DMS79 treated with DMSO at 0.1 percent for 48 hours (cell line): ENCODE measurements at places on chromosomes 13 and 19.

DNA sequence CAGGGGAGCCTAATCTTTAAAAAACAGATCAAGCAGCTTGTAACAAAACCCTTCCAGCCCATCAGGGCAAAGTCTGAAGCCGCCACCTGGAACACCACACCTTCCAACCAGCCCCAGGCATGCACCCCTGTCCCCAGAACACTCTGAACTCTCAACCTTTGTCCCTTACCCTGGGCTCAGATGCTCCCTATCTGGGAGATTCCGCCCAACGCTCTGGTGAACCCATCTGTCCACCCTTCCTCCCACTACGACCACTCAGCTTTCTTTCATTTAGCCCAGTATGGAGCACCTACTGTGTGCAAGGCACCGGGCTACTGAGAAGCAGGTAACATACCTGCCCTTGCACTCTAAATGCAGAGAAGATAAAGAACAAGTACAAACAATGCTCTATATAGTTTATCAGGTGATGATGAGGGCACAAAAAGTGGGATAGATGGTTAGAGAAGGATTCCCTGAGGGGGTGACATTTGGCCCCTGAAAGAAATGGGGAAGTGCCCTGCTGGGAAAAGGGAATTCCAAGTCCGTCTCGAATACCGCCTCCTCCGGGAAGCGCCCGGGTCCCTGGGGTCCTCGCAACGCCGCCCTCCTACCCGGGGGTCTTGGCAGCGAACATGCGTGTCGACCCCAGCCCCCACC is 629 bp downstream of the PEPD start:
- no peak for DNase-seq

GRCh38 chr13:32430018-32430747 is 2.3 kb upstream of the N4BP2L1 start:
- no peak for DNase-seq

DNA sequence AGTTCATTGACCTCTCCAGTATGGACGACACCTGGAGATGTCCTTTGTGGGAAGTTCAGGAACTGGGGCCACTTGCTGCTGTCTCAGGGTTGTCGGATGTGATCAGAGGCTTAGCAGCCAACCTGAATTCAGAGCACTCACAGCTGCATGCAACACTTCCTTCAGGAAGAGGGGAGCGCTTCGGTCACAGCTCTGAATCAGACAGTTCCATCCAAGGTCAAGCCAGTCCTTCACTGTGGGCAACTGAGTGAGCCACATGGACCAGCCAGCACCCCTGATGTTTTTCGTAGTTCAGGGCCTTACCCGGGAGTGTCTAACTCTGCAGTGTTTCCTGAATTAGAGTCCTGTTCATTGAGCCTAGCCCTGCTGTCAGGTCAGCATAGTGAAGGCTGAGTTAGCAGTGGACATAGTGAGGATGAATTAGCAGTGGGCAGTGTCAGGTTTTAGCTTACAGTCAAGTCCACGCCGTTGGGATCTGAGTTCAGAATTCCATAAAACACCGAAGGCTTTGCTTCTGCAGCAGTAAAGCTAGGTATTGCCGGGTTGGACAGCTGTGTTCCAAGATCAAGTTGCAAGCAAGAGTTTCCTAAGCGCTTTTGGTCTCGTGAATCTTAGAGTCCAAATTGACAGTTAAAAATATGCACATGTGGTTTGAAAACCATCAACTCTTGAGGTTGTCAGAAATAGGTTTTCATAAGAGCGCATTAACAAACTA is 5.1 kb downstream of the ZNF555 start:
- no peak for DNase-seq

- peak; percentile 85 for DNase-seq
Measured at GRCh38 chr19:19628501-19629134, 598 bp upstream of the LPAR2 start.

DNA sequence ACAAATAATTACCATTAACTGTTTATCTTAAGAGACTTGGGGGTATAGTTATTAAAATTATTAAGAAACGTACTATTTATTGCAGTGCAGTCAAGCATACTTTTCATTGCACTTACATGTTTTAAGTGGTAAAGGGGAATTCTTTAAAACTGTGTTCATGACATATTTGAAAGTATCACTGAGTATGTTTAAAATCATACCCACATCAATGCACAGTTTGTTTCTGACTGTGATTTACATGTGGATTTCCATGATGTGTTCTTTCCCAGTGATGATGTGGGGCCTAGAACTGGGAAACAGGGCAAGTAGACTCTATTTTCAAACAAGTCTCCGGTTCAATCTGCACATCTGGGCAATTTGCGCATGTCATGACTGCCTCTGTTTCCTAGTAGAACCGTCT is 340.5 kb upstream of the OBI1 start:
- DNase-seq: no peak

GRCh38 chr13:44336934-44337333 is 36.7 kb upstream of the SERP2 start:
- no peak for DNase-seq

DNA sequence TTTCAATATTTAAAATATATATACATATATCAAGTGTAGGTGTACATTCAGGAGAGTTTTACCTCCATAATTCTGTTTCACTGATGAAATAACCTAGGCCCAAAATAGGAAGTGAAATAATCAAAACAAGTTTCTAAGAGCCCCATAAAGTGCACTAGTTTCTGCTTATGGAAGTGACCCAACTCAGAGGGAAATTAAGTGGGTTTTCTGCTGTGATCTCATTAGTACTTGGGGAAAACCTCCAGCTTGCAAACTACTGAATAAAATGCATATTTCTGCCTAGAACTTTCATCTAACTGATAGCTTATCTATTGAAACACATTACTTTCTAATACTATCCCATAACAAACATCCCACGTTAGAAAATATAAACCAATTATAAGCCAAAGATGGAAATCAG is 45.4 kb upstream of the MIR17HG start:
- DNase-seq: no peak

DNA sequence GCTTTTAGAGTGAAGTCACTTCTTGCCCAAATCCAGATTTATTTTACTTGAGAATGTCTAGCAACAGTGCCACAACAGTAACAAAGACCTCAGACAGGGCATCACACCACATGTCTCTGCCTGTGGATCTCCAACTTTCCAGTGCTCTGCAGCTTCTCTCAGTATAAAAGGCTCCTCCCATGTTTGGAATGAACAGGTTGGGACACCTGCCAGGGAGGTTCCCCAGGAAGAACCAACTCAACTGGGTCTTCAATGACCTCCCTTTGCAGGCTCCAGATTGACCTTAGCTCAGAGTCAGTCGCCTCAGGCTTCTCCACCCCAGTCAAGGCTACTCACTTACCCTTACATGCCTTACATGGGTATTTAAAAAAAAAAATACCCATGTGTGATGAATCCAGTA is 3.4 kb downstream of the ZNF823 start:
- DNase-seq: no peak

DNA sequence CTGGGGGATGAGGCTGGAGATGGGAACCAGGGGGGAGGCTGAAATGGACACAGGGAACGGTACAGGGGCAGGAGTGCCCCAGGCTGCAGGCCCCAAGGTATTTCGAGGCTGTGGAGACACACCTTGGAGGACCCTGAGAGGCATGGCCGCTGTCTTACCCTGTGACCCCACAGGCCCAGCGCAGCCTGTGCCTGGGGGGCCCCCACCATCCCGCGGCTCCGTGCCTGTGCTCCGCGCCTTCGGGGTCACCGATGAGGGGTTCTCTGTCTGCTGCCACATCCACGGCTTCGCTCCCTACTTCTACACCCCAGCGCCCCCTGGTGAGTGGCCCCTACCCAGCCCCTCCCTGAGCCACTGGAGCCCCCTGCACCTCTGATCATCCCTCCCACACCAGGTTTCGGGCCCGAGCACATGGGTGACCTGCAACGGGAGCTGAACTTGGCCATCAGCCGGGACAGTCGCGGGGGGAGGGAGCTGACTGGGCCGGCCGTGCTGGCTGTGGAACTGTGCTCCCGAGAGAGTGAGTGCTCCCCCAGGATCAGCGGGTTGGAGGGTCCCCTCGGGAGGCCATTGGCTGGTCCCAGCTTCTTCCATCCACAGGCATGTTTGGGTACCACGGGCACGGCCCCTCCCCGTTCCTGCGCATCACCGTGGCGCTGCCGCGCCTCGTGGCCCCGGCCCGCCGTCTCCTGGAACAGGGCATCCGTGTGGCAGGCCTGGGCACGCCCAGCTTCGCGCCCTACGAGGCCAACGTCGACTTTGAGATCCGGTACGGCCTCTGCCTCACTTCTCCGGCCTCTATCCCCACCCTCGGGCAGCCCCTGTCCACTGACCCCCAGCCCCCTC is 16.9 kb upstream of the SPIB start:
- no peak for DNase-seq

GRCh38 chr19:40363069-40363468 is 14.6 kb downstream of the PLD3 start:
- no peak for DNase-seq

GRCh38 chr13:92682832-92683517 is 543.6 kb upstream of the GPC6 start:
- no peak for DNase-seq

DNA sequence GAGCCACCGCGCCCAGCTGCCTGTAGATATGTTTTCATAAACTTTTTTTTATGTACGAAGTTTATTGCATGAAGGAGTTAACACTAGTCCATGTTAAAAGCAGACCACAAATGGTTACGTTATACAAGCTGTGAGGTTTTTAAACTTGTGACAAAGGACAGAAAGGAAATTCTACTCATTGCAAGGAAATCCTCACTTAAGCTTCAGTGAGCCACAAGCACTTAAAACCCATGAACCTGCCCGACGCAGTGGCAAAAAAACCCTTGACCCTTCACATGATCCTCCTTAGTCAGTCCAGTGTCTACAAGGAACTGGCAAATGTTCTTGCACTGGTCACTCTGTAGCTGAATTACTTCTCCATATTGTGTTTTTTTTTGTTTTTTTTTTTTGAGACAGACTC is 4.2 kb downstream of the MPND start:
- no peak for DNase-seq

DNA sequence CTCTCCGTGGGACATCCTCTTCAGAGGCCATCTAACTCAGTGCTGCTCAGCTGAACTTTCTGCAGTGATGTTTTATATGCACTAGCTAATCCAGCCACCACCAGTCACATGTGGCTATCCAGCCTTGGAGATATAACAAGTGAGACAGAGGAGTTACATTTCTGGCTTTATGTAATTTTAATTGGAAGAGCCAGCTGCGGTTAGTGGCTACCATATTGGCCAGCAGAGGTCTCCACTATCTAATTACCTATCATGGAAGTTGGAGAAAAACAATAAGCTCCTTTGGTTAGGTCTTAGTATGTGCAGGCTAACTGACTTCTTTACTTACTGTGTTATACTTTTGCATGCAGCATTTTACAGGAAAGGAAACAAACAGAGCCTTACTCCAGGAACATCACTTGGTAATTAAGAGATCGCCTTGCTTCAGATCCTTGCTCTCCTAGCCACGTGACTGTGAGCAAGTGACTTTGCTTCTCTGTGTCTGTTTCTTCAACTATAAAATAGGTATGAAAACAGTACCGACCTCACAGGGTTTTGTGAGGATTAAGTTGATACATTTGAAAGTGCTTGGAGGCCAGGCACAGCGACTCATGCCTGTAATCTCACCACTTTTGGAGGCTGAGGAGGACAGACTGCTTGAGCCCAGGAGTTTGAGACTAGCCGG is 1.6 kb upstream of the KLK10 start:
- DNase-seq: peak; percentile 60

GRCh38 chr13:32998966-32999365 is 17.3 kb upstream of the KL start:
- DNase-seq: no peak

DNA sequence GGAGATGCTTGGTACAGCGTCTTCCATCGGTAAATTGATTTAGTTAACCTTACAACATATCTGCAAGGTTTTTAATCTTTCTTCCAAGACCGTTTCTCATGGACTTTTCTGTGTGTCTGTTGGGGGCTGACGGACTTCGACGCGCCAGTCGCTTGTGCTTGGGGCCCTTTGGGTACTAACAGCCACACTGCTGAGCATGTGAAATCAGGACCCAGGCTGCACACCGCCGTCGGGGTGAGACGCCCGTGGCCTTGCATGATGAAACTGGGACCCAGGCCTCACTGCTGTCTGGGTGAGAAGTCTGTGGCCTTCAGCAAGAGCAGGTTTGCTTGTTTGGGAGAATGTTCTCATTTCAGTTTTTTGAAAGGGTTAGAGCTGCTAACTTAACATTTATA is 9.8 kb downstream of the ATP4B start:
- no peak for DNase-seq

DNA sequence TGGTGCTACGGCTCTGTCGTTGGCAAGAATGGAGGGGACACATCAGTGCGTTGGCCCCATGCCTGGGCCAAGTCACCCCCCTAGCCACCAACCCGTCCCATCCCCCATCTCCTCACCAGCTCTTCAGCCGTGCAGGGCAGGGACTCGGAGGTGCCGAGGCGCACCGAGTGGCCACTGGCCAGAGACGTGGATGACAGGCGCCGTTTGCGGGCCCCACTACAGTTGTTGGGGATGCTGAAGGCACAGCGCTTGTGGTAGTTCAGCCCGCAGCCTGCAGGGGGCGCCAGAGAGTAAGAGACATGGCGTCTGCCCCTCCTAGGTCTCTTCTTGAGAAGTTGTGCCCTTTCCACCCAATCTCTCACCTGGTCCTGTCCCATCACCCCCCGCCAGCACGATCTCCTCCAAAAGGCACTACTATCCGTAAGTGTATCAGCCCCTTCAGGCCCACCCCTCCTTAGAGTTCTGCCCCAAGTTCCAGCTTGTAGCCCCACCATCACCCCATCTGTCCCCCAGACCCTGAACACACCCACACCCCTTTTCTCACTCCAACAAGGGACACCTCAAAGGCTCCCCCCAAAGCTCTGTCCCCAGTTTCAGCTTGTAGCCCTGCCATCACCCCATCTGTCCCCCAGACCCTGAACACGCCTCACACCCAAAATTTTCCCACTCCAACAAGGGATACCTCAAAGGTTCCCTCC is 12.4 kb downstream of the PRKD2 start:
- no peak for DNase-seq

- no peak for DNase-seq
Measured at GRCh38 chr19:58569191-58569942, 3.8 kb downstream of the MZF1 start.

- DNase-seq: peak; percentile 37
Measured at GRCh38 chr19:42313096-42313839, at the start of gene TMEM145. TSS of gene TMEM145 (plus strand) at chr19:42313309. CDS start at chr19:42313377, 68 bp downstream.

DNA sequence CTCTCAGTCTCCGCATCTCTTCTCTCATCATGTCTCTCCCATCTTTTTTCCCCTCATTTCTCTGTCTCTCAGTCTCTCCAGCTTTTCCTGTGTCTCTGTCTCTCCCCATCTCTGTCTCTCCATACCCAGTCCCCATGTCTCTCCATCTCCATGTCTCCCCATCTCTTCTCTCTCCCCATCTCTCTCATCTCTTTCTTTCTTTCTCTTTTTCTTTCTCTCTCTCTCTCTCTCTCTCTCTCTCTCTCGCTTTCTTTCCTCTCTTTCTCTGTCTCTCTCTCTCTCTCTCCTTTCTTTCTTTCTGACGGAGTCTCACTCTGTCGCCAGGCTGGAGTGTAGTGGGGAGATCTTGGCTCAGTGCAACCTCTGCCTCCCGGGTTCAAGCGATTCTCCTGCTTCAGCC is 12.6 kb upstream of the NFIX start:
- DNase-seq: no peak
